ENCODE measurements at places on chromosomes 6 and 20. TPM values are rescaled to one million over a fixed set of nuclear protein-coding genes. Genes with fewer than 3 reads are reported as not detected.

DNA sequence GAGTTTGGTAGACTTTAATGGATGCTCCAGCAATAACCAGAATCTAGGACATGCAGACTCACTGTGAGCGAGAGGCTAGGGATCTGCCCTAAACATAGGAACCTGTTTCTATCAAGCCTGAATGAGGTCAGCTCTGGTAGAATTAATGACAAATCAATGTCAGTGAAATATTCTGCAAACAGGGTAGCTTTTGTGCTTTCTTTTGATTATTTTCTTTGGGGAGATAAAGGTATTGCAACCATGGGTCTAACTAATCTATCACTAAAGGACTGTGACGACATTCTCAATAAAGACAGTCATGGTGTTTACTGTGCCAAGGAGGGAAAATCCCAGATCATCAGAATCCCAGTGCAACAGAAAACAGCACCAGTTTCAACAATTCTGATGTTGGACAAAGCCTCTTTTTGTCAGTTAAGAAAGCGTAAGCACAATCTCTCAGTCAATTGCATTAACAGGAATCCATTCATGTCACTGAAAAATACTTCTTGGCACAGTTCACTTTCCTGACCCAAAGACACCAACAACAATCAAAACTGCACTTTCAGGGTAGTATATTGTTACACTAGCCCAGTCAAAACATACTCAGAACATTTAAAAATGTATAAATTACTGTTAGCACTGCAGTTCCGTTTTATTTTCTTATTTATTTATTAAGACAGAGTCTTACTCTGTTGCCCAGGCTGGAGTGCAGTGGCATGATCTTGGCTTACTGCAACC lies 36.8 kb upstream of the SMIM29 start:
- DNase-seq: no peak

The SCRT2 gene
- total RNA-seq: not detected

The CTAGE9 gene
- total RNA-seq: not detected

The CCM2L gene
- not detected for total RNA-seq

The CD83 gene
- 5.0 TPM for total RNA-seq

The CST7 gene
- total RNA-seq: not detected

The PNPLA1 gene
- not detected for total RNA-seq

All from fibroblast of lung (primary cell).